Stimulated activated CD4-positive, alpha-beta T cell treated with anti-CD3 and anti-CD28 coated beads, Interleukin-1b, Interleukin-23, amount 100 ng/mL, for 1 hour (primary cell): ENCODE measurements at places on chromosomes 6 and 20.

DNA sequence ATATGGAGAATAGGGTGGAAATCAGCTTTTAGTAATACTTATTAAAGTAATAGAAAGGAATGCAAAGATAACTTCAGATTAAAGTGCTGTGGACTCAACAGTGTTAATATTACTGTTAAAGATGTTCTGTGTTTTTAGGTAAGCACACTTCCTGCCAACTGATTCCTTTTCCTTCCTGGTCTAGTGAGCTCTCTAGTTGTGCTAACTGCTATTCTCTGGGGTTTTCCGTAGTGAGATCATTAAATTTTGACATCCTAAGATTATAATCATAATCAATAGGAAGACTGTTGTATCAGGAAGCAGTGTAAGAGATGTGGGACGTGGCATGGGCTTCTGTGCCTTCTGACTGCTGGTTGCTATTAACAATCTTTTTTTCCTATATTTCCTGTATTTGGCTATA is 1.2 kb upstream of the TMEM217 start:
- no peak for DNase-seq

GRCh38 chr6:165389534-165389933 is 80.1 kb upstream of the C6orf118 start:
- DNase-seq, result no peak

DNA sequence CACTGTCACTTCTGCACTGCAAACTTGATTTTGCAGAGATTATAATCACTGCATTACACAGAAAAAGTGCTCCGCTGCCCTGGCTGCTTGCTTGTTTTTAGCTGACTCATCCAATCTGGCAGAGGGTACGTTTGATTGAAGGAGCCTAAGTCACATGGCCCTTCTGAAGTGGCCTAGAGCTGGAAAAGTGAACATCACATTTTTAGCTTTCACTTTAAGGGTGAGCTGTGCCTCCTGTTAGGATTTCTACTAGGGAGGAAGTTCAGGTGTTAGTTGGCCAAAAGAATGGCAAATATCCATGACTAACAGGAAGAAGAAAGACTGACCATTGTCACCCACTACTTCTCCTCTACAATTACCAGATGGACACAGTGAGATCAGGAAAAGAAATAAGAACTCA is 889.1 kb upstream of the MAP3K7 start:
- no peak for DNase-seq

- no peak for DNase-seq
These were observed 20.8 kb downstream of the ULBP3 start for GRCh38 chr6:150048099-150048498.

- DNase-seq, result no peak
These were observed 12.9 kb downstream of the PHACTR1 start for GRCh38 chr6:12729467-12729866.

GRCh38 chr6:146545581-146545980 is 1.9 kb downstream of the RAB32 start:
- no peak for DNase-seq

- no peak for DNase-seq
These were observed 64.4 kb downstream of the UBE2V1 start for GRCh38 chr20:50048420-50049166.

DNA sequence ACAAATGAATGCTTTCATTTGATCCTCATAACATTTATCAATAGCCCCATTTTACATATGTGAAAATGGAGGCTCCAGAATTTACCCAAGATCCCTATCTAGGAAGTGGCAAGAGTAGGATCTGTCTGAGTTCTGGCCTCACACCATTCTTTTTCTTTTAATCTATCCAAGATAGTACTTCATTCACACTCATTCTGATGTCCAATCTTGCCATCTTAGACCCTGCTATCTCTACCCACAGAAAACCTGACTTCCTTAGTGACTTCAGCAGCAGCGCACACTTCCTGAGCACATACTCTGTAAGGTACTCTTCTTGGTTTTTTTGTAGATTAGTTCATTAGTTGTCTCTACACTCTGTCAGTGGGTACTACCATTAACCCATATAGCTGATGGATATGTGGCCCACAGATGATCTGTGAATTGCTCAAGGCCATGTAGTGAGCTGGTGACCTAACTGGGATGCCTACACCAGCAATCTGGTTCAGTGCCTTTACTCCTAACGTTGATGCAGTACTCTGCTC is 36.3 kb downstream of the COX4I2 start:
- no peak for DNase-seq

DNA sequence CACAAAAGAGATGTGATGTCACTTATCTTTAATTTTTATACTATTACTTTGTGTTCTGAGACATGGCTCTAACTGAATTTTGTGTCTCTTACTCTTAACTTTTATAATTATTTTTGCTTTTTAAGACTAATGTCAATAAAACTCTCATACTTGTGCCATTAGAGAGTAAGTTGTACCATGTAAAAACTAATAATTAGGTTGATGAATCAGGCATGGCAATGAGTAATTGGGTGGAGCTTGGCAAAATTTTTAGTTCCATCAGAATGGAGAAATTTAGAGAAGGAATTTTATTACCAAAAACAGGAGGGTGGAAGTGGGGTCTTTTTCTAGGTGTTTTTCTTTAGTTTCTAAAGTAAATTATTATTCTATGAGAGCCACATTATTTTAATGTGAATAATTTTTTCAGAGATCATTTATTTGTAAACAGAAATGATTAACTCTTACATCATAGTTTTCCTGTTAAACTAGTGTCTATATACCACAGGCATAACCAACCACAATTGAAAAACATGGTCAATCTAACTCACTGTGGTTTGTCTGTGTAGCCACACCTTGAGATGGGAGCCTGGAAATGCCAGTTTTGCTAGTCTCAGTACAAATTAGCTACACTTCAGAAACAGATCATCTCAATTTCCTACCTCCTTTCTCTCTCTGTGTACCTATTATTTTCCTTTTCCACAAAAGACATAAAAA is 51.8 kb downstream of the ELOVL4 start:
- no peak for DNase-seq

DNA sequence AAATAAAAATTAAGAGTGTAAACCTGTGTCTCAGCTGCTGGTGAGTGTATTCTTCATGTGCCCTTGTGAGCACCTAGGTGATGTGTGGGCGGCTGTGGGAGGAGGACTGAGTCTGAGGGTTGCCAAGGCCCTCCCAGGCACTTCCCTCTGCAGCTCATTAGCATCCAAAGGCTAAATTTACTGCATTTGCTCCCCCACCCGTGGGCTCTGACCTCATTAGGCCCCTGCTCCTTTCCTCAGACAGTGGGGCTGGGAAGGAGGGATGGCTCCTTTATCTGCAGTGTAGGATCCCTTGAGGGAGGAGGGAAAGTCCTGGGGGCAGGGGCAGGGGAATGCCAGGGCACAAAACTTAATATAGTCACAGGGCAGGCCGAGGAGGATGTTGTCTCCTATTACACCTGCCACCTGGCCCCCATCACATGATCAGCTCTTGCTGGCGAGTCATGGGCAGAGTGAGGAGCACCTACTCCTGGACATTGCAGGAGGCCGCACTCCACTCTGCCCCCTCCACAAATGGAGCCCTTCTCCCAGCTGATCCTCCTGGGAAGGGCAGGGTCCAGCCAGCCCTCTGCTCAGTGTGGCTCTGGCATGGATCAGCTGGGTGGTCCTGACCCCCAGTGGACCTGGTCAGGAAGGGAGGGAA is 133.2 kb downstream of the MRPL14 start:
- DNase-seq, result no peak
